ENCODE measurements at places on chromosomes 7 and 10.

GRCh38 chr10:101385866-101386658 is 32.1 kb downstream of the BTRC start:
- DNase-seq, result no peak

DNA sequence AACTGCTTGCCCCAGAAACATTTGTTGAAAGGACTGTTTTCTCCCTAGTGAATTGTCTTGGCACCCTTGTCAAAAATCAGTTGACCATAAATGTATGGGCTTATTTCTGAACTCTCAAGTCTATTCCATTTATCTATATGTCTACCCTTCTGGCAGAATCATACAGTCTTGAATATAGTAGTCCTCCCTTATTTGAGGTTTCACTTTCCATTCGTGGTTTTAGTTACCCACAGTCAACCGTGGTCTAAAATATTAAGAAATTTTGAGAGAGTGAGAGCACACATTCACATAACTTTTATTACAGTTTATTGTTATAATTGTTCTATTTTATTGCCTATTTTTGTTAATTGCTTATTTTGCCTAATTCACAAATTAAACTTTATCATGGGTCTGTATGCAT is 17.4 kb upstream of the CEP41 start:
- no peak for DNase-seq

- no peak for DNase-seq
These were observed 63.9 kb upstream of the AHR start for GRCh38 chr7:17234398-17235031.

GRCh38 chr7:3573151-3573550 is 272.1 kb downstream of the SDK1 start:
- DNase-seq, result no peak

DNA sequence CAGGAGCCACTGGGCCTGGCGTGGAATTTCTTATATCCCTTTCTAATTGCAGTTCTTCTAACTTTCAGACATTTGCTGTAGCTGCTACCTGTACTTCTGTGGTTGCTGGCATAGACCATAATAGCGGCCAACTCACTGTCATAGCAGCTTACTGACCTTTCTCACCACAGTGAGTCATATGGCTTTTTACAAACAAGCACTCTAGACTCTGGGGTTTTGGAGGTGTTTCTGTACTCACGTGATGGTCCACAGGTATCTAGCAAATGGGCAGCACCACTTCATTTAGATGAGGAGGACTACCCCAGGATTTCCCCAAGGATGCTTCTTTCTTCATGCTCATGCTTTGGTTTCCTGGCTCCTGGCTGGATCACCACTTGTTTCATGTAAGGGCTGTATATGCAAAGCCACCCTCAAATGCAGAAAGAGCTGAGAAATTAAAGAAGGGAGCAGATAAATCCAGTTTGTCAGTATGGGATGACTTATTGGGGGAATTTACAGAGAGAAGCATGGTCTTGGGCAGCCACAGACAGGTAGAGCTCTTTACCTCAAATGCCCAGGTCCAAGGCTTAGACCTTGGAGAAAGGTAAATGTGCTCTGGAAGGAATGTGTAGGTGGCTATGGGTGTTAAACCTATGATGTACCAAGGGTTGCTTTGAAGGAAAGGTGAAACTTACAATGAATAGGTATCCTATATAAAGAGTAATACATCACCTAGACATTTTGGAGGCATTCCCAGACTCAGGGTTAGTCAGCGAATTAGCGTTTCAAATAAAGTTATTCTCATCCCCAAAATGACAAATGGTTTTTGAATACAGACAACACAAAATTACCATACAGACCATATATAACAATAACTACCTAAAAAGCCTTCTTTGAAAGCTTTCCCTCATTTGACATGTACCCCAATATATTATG is 15.9 kb upstream of the SLC25A16 start:
- no peak for DNase-seq

DNA sequence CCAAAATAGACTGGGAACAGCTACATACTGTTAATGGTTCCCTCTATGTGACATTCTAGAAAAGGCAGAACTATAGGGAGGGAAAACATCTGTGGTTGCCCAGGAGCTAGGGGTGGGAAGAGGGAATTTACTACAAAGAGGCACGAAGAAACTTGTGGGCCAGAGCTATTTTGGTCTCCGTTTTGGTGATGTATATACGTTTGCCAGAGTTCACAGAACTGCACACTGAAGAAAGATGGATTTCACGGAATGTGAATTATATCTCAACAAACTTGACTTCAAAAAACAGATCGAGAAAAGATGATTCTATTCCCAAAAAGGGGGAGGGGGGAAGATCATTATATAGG is 386 bp upstream of the AS3MT start:
- no peak for DNase-seq

GRCh38 chr7:99514050-99514449 is 9.6 kb downstream of the ZKSCAN5 start:
- DNase-seq, result no peak

DNA sequence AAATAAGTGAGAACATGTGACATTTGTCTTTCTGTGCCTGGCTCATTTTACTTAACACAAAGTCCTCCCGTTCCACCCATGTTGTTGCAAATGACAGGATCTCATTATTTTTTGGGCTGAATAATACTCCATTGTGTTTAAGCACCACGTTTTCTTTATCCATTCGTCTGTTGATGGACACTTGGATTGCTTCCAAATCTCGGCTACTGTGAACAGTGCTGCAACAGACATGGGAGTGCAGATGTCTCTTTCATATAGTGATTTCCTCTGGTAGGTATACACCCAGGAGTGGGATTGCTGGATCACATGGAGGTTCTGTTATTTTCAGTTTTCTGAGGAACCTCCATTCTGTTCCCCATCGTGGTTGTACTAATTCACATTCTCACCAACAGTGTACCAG is 264.4 kb upstream of the GALNT17 start:
- no peak for DNase-seq

GRCh38 chr7:46900312-46901263 is 681.3 kb downstream of the TNS3 start:
- DNase-seq, result no peak

GRCh38 chr7:37352974-37353948 is 95.4 kb downstream of the ELMO1 start:
- no peak for DNase-seq

DNA sequence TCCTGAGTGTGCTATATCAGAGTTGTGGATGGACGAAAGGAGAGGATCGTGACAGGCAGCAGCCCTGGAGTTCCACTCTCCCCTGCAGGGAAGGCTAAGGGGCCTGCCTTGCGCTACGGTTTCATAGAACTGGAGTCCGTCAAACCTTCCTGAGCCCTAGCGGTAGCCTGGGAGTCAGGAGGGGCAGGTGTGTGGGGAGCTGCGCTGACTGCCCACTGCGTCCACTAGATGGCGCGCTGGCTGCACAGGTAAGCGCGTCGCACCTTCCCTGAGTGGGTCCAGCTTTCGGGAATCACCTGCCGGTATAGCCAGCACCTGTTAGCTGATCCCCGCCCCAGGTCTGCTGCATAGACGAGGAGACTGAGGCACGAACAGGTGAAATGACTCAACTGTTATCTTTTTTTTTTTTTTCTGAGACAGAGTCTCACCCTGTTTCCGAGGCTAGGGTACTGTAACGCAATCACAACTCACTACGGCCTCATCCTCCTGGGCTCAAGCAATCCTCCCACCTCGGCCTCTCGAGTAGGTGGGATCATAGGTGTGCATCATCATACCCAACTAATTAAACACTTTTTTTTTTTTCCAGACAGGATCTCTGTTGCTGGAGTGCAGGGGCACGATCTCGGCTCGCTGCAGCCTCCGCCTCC is 20.2 kb upstream of the BAIAP2L1 start:
- no peak for DNase-seq

DNA sequence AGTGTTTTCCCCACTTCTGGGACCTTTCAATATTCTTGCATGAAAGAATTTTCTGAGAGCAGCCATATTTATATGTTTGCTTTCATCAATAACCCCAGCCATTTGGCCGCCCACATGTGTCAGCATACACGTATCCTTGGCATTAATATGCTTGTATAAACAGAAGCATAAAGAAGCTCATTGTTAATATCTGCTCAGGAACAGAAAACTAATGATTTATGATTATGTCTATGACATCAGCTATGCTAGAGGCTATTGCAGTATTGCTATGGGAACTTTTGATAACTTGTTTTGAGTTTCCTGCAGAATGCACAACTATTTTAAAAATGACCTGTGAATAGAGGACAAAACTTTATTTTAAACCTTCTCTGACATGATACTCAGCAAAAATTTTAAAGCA is 300.9 kb upstream of the MTPN start:
- no peak for DNase-seq

GRCh38 chr7:19491821-19492452 is 216.9 kb downstream of the POLR1F start:
- peak; percentile 14 for DNase-seq

GRCh38 chr7:107785926-107786325 is 17.1 kb downstream of the SLC26A3 start:
- DNase-seq, result no peak

DNA sequence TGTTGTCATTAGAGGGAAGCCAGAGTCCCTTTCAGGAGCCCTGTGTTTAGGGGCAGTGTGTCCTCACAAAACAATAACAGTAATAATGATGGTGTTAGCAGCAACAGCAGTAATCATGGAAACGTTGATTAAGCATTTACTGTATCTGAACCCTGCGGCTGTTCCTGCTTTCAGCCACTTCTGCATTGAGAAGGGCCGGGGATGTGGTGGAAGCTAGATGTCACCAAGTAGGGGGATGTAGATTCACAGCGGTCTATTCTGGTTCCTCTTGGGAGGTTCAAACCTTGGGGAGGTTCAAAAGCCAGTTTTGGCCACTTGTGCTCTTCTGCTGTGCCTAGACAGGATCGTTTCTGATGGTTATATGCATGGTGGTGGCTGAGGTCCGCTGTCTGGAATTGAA is 44.8 kb downstream of the PRPF18 start:
- DNase-seq, result no peak

GRCh38 chr10:24350070-24350921 is 141.4 kb downstream of the KIAA1217 start:
- DNase-seq, result no peak

- no peak for DNase-seq
These were observed 169.1 kb upstream of the MEOX2 start for GRCh38 chr7:15855525-15856109.

DNA sequence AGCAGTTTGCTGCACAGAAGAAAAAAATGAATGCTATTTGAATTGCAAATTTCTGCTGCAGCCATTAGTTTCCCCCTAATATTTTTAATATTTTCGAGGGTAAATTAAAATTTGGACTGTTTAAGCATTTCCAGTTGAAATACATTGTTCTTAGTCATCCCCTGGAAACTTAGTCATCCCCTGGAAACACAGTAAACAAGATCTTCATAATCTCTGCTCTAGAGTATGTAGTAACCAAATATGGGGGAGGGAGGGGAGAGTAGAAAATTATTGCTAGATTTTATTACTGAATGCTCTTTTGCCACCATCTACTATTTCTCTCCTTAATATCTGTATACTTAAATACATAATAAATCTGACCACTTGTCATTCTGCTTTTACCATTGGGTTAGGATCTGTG is 1053.3 kb downstream of the SORCS1 start:
- DNase-seq, result no peak
